ENCODE measurements at places on chromosomes 5 and 9. TPM values are rescaled to one million over a fixed set of nuclear protein-coding genes. Genes with fewer than 3 reads are reported as not detected.

ECSCR gene
- 23.8 TPM for total RNA-seq

QRFP gene
- total RNA-seq = not detected

GRCh38 chr5:55030220-55030619, 6.2 kb downstream of the GZMK start:
- DNase-seq = no peak

DNA sequence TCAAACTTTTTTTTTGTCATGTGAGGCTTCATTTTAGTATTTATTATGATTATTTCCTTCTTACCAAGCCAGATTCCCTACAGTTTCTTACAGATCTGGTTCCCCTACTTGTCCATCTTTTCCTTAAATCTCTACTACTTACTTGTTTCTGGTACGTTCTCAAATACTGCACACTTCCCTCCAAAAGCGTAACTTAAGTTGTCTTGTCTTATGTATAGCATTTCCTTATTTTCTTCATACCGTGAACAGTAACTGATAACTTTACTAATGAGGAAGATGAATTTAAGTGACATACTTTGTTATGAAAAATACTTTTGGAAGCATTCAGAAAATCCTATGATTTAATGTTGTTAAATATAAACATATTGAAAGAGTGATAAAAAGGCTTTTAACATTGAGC, 67.3 kb downstream of the PARP8 start:
- DNase-seq = no peak

- no peak for DNase-seq
Measured at GRCh38 chr9:102114557-102114956, 376.1 kb upstream of the GRIN3A start.

GRCh38 chr5:40720069-40720468, 35.7 kb downstream of the TTC33 start:
- DNase-seq = no peak

GRCh38 chr9:89996116-89996515, 391.3 kb downstream of the GADD45G start:
- DNase-seq = no peak

- no peak for DNase-seq
Measured at GRCh38 chr5:88678770-88679381, 204.1 kb downstream of the MEF2C start.

GRCh38 chr5:180160789-180161188, 48.2 kb downstream of the RASGEF1C start:
- DNase-seq = no peak

DNA sequence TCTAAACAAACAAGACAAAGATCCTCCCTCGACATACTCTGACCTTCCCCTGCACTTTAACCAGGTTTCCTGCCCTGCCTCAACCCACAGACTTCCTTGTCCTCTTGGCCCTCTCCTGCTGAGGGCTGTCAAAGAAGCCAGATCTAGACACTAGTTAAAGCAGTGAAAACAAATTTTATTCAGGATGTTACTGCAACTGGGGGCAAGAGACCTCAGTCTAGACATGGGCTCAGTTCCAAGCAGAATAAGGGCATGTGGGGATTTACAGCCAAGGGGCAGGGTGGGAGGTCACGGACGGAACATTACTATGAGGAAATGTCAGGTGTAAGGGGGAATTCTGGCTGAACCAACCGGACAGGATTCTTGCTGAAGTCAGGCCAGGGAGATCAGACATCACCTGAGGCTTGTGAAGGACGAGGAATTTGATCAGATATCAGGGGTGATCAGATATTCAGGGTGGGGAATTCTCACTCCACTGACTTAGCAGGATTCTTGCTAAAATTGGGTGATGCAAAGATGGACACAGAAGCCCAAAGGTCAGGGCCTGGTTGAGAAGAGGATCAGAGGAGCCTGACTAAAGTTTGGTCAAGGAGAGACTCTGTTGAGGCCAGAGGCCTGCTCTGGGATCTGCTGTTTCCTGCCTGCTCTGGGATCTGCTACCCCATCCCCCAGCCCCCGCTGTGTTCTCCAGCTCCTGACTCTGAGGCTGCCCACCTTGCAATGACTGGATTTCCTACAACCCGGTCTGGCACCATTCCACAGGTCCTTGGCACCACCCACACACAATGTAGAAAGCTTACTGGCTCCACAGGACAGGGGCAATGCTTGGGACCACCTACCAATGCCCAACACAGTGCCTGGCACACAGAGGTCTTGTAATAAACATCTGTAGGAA, 21.5 kb downstream of the GABBR2 start:
- DNase-seq = no peak
